Esophagus squamous epithelium (tissue), 5 donors: ENCODE measurements at places on chromosomes 4 and X.

GRCh38 chr4:123786920-123787319 is 390.3 kb downstream of the SPRY1 start:
- no peak for DNase-seq

- no peak for DNase-seq
Observed at GRCh38 chr4:183129675-183130074, 30.6 kb downstream of the WWC2 start.

GRCh38 chrX:130857207-130857606 is 45.8 kb downstream of the ENOX2 start:
- DNase-seq = no peak

DNA sequence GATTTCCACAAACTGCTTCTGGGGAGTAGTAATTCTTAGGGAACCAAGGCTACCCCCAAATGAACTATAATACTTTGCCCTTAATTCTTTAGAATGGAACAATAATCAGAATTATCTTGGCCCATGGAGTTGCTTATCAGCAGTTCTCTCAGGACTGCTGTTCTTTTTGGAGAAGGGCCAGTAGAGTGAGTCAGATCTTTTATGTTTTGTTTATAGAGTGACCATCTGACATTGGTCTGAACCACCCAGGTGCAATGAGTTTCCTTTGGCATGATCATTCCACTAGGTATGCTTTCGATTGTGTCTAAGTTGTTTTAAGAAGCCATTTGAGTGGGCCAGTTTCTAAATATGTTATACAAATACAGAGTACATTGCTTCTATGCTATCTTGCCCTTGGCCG is 31.8 kb downstream of the PRRG1 start:
- no peak for DNase-seq

- DNase-seq = no peak
Observed at GRCh38 chr4:143405075-143405730, 68.5 kb downstream of the GAB1 start.

DNA sequence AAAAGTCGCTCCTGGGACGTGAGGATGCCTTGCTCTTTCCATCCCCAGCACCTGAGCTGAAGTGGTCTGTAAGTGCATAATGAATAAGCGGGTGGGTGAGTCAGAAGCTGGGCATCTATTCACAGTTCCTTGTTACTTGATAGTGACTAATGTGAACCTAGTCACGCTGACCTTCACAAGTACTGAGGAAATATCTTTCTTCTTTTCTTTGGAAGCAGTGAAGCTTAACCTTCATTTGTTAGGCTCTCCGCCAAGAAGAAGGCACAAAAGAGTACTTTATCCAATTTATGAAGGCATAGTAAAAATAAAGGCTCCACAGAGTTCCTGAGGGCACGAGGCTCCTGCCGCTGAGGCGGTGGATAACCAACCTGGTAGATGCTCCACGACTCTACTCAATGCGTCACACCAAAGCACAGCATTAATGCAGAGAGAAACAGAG is 475.7 kb upstream of the SLIT2 start:
- DNase-seq = no peak

GRCh38 chr4:911871-912490 is 20.1 kb downstream of the GAK start:
- DNase-seq = no peak

DNA sequence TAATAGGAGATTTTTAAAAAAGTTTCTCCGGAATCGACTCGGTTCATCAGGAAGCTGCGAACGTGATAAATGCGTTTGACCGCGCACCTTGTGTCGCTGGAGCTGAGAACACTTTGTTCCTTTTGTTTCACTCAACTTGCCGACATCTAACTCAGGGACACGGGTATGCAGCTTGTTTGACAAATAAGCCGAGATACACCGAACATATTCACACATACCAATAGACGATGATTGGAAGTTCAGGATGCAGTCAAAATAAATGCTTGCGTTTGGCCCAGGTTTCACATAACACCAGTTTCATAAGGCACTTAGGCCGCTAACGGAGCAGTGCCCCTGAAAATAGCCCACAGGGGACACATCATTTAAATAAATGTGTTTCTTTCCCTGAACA is 932 bp upstream of the SHISA3 start:
- DNase-seq = no peak

GRCh38 chr4:176546975-176547374 is 227.2 kb downstream of the SPCS3 start:
- DNase-seq = no peak

DNA sequence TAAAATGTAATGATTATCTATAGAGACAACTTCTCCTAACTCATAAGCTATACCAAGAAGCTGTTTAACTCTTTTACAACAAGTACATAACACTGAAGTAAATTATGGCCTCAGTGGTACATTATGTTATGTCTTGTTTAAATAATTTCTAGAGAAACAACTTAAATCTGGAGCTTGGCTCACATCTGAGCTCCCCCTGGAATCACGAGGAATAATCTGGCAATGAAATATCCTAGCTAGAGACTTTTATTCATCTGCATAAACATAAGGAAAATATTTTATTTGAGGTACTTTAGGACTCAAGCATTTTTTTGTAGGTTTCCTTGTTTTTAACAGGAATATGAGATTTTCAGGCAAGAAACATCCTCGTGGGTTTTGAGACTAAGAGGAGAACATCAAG is 354.7 kb upstream of the SLC7A11 start:
- DNase-seq = no peak

DNA sequence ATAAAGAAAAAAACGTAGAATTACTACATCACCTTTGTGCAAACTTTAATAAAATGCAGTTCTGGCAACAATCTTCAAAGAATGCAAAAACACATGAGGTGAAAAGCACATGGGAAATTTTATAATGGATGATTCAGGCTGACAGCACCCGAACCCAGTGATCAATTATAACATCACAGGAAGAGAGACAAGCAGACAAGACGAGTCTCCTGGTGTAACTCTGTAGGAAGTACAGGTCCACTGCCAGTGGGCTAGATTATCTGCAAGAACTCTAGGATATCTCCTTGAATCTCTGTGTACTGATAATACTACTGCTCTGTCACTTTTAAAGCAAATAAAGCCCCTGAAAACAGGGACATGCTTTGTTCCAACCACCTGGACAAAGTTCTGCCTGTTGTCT is 58.9 kb upstream of the NXF3 start:
- no peak for DNase-seq
